ENCODE measurements at places on chromosomes 11 and 22. TPM values are rescaled to one million over a fixed set of nuclear protein-coding genes. Genes with fewer than 3 reads are reported as not detected.
A peak's percentile ranks its signal among the peaks of the same experiment; 100 is the strongest.

Gene OSM
- total RNA-seq, result not detected

Gene OR8G5
- not detected for total RNA-seq

Gene CHRM1
- not detected for total RNA-seq

Gene MS4A6A
- total RNA-seq, result not detected

DNA sequence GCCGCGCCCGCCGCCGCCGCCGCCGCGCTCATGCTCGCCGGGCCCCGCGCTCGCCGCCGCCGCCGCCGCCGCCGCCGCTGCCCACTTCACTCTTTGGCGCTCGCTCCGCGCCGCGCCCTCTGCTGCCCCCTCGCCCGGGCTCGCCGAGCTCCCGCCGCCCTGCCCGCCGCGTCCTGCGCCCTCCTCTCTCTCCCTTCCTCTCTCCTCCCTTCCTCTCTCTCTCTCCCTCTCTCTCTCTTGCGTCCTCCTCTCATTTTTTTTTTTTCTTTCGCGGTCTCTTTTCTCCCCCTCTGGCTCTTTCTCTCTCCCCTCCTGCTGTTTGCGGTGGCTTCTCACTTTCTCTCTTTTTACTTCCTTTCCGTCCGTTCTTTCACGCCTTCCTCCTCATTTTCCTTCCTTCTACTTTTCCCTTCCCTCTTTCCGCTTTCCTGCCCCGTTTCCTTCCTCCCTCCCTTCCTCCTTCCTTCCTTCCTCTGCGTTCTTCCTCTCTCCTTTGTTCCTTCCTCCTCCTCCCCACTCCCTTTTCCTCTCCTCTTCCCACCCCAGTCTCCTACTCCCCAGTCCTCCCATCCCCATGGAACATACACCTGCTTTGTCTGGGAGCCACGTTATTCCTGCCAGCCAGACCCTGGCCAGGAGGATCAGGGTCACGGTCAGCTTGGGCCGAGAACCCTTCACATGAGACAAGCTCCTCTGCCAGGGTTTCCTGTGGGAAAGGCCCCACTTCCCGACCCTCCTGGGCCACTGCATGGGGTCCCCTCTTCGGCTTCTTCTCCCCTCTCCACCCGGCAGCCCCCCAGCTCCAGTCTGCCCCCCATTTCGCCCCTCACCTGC lies 19.3 kb upstream of the SHISAL1 start:
- peak; percentile 93 for DNase-seq
- no peaks in the 10 kb centered on the region for H3K36me3 ChIP-seq
- H3K4me3 ChIP-seq, result peak overlapping the region; percentile 65
- peaks cover 13% of the 10 kb centered on the region for H3K27me3 ChIP-seq
- no peak overlapping the region for H3K27ac ChIP-seq

DNA sequence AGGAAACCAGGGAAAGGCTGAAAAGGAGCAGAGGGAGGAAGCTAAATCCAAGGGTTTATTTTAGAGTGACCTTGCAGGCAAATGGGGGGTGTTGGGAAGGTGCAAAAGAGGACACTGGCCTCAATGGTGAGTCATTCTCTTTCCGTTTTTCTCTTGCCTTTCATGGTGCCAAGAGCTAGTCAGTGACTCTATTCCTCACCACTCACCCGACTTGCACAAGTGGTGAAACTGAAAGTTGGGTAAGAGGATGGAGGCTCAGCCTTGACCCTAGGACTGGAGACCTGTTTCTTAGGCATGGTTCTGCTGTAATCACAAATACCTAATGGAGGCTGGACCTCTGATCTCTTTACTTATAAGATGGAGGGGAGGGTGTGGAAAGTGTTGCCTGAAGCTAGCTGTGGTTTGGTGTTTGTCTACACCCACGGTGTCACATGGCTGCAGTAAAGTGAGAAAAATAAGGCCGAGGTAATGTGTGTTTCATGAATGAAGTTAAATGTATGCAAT lies 67.3 kb upstream of the CREB3L1 start:
- no peaks in the 10 kb centered on the region for H3K36me3 ChIP-seq
- no peak overlapping the region for H3K27ac ChIP-seq
- H3K4me3 ChIP-seq, result no peak overlapping the region
- peaks cover 8% of the 10 kb centered on the region for H3K4me1 ChIP-seq
- peaks cover 10% of the 10 kb centered on the region for H3K27me3 ChIP-seq

Gene GAB4
- total RNA-seq, result not detected

- no peak overlapping the region for H3K4me3 ChIP-seq
- no peak overlapping the region for H3K27ac ChIP-seq
- no peaks in the 10 kb centered on the region for H3K27me3 ChIP-seq
- peak; percentile 79 for DNase-seq
Measured at GRCh38 chr11:1219834-1220815, 2.7 kb upstream of the MUC5B start.

- H3K4me1 ChIP-seq, result no peaks in the 10 kb centered on the region
- no peaks in the 10 kb centered on the region for H3K27me3 ChIP-seq
- peaks cover 16% of the 10 kb centered on the region for H3K36me3 ChIP-seq
- H3K4me3 ChIP-seq, result no peak overlapping the region
- H3K27ac ChIP-seq, result no peak overlapping the region
Measured at GRCh38 chr11:36480833-36481232, 29.2 kb downstream of the TRAF6 start.

DNA sequence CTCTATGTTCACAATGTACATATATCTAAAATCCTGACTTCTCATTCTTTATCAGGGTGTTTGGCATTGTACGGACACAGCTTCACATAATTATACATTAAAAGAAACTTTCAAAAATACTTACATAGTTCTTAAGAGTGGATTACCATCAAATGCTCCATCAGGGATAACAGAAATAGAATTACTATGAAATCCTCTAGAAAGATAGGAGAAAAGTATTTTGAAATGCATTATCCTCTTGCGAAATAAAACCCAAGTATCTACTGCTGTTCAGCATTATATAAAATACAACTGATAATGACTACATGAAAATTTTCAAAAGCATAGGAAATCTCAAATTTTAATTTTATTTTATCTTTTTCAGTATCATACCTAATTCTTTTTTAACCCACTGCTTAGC lies 17.8 kb upstream of the CCDC34 start:
- peaks cover 19% of the 10 kb centered on the region for H3K4me1 ChIP-seq
- no peak overlapping the region for H3K4me3 ChIP-seq
- peaks cover 40% of the 10 kb centered on the region for H3K36me3 ChIP-seq

GRCh38 chr11:16769386-16769785 lies 30.9 kb downstream of the C11orf58 start:
- no peak overlapping the region for H3K27ac ChIP-seq
- H3K4me1 ChIP-seq, result no peaks in the 10 kb centered on the region
- no peak overlapping the region for H3K4me3 ChIP-seq
- H3K27me3 ChIP-seq, result peaks cover 3% of the 10 kb centered on the region
- H3K36me3 ChIP-seq, result no peaks in the 10 kb centered on the region
- DNase-seq, result peak; percentile 56

Gene OR4A16
- total RNA-seq, result not detected

DNA sequence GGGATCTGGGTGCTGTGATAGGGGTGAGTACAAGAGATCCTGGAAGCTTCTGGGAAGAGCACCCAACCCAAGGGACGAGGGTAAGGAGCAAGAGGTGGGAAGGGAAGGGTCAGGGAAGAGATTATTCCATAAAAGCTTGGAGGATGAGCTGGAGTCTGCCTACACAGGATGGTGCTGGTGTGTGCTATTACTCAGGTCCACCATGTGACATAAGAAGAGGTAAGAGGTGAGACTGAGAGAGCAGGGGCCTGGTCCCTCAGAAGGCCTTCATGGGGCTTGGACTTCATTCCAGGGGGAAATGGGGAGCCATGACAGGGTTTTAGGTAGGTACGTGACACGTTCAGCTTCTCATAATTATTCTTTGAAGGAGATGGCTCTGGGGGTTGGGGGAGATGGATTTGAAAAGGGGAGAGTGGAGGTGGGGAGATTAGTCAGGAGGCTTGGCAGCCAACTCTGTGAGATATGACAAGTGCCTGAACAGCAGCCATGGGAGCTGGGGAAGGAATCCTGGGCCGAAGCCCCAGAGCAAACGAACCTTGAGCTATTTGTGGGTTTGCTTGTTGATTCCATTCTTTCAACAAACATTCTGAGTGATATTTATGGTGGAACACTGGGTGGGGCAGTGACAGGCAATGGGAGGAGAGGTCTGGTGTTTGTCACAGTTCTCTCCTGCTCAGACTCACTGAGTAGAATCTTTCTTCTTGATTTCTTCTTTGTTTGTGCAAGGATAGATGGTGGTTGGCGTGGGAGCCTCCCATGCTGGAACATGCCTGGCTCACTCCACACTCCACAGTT lies 11.2 kb upstream of the NCAM1 start:
- H3K27me3 ChIP-seq, result no peaks in the 10 kb centered on the region
- no peaks in the 10 kb centered on the region for H3K36me3 ChIP-seq
- H3K4me3 ChIP-seq, result no peak overlapping the region

Gene E2F8
- 0.36 TPM for total RNA-seq

GRCh38 chr11:127133061-127133460 lies 132.5 kb upstream of the KIRREL3 start:
- H3K27me3 ChIP-seq, result no peaks in the 10 kb centered on the region
- DNase-seq, result no peak
- no peak overlapping the region for H3K27ac ChIP-seq
- H3K4me3 ChIP-seq, result no peak overlapping the region
- H3K4me1 ChIP-seq, result no peaks in the 10 kb centered on the region
- H3K36me3 ChIP-seq, result no peaks in the 10 kb centered on the region

DNA sequence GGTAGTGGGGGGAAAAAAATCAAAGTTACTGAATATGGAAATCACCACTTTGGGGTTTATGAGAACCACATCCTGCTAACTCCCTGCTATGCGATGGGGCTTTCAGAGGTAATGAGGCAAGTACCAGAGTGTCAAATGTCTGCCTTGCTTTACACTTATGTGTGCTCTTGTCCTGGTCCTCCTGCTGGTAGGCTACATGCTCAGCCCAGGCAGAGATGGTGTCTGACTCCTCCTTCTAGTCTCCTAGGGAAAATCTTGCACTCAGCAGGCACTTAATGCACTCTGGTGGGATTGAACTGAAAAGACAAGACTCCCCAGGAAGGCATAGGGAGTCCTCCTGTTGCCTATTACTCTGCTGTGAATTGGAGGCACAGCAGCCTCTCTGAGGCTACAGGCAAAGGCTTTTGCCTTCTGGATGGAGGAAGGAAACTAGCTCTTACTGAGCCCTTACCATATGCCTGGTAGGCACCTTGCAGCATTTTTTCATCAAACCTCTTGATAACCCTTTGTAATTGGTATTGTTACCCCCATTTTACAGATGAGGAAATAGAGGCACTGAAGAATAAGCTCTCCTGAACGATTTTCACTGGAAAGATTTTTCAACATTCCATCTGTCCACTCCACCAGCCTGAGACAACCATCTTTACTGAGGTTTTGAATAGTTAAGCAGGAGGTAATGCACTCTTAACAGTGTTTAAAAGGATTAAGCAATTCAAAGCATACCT lies 132.1 kb upstream of the PAX6 start:
- H3K4me1 ChIP-seq, result no peaks in the 10 kb centered on the region
- no peak overlapping the region for H3K27ac ChIP-seq
- DNase-seq, result no peak
- no peak overlapping the region for H3K4me3 ChIP-seq
- H3K36me3 ChIP-seq, result no peaks in the 10 kb centered on the region
- H3K27me3 ChIP-seq, result peaks cover 9% of the 10 kb centered on the region

DNA sequence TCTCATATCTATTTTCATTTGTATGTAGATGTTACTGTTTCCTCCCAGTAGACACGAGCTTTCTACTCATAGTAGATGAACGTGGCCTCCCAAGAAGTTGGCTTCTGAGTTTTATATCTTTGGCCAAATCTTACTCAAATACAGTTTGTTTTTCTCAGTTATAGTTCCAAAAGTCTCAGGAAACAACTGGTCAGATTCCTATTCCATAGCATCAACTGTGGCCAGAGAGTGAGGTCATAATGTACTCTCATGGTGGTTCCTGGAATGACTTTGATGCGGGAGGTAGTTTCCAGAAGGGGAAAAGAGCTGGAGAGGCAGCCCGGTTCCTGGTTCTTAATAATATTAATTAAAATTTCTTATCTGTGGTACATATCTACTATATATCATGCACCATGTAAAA lies 77.3 kb downstream of the SLC17A6 start:
- no peaks in the 10 kb centered on the region for H3K27me3 ChIP-seq
- H3K27ac ChIP-seq, result no peak overlapping the region
- no peaks in the 10 kb centered on the region for H3K36me3 ChIP-seq

- no peaks in the 10 kb centered on the region for H3K27me3 ChIP-seq
- no peak overlapping the region for H3K27ac ChIP-seq
- H3K4me1 ChIP-seq, result peaks cover 22% of the 10 kb centered on the region
- peaks cover 5% of the 10 kb centered on the region for H3K36me3 ChIP-seq
Measured at GRCh38 chr11:64186492-64187165, 658 bp downstream of the STIP1 start.

Gene OR2AG1
- total RNA-seq, result not detected

- H3K4me3 ChIP-seq, result no peak overlapping the region
- no peak for DNase-seq
- no peaks in the 10 kb centered on the region for H3K27me3 ChIP-seq
- H3K4me1 ChIP-seq, result no peaks in the 10 kb centered on the region
- no peaks in the 10 kb centered on the region for H3K36me3 ChIP-seq
Measured at GRCh38 chr11:14953904-14954303, 18.2 kb downstream of the CALCA start.

DNA sequence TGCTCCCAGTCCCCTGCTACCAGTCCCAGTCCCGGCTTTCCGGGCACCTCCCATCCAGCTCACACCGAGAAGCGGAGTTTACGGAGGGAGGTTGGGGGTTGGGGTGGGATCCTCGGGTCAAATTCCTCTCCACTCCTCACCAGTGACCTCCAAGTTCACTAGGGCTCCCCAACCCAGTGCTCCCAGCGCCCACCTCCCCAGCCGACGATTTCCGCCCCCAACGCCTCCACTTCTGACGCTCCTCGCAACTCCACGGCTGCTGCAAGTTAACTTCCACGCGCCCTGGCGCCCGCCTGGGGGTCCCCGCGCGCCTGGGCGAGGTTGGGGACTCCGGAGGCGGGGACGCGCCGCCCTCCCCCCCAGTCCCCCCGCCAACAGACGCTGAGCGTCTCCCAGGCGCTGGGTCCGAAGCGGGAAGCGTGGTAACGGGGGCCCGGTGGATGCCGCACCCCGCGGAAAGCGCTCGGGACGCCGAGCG lies 526 bp downstream of the TPST2 start:
- no peak for DNase-seq
- H3K4me3 ChIP-seq, result peak overlapping the region; percentile 91
- peaks cover 29% of the 10 kb centered on the region for H3K4me1 ChIP-seq
- peak overlapping the region; percentile 91 for H3K27ac ChIP-seq
- peaks cover 5% of the 10 kb centered on the region for H3K27me3 ChIP-seq
- peaks cover 6% of the 10 kb centered on the region for H3K36me3 ChIP-seq

DNA sequence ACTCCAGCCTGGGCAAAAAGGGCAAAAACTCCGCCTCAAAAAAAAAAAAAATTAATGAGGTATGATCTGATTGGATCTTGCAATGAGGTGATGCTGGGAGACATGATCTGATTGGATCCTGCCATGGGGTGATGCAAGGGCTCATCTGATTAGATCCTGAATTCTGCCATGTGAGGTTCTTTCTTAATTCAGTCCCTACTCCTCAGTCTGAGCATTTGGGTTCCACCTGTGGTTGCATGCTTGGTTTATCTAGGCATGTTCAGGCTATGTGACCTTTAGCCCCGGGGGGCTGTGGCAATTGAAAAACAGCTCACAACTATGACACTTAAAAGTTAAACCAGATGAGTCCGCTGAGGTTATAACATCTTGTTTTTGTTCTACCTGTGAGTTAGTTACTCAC lies 4.8 kb upstream of the TRIM6 start:
- H3K4me3 ChIP-seq, result no peak overlapping the region
- H3K36me3 ChIP-seq, result no peaks in the 10 kb centered on the region
- no peak for DNase-seq
- H3K4me1 ChIP-seq, result no peaks in the 10 kb centered on the region

Gene LINC01488
- not detected for total RNA-seq
